ENCODE measurements at places on chromosomes 6 and 20.

GRCh38 chr20:58908221-58908620 is 55.7 kb downstream of the GNAS start:
- no peak for DNase-seq

DNA sequence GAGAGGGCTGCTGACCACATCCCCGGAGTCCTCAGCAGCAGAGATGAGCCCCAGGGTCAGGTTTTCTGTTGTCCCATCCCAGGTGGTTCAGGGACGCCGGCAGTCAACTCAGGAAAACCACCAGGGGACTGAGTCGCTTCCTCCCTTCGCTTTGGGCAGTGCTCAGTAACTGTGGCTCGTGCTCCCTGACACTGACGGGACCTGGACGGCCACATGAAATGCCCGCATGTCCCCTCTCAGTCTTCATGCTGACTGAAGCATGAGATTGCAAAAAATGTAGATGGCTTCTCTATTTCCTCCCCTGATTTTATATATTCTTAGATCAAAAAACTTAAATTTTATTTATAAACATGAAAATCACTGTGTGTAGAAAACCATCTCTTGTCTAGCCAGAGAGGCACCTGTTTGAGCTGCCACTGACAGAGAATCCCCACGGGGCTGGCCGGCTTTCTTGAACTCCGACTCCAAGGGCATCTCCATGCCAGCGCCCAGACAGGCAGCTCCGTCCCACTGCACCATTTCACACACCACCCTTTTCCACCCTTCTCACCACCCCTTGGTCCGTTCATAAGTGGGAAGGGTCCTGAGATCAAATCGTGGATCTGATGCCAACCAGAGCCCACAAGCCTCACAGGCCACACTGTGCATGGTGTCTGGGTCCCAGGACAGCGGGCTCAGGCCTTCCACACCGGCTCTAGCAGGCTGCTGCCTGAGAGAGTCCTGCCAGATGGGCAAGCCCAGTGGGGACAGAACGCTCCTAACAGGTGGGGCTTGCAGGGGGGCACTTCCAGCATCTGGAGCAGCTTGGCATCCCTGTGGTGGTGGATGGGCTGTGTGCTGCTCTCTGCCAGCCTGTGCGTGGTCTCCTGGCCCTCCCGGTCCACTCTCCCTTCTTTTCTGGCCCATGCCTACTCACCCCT is 98.2 kb downstream of the SMOC2 start:
- DNase-seq = no peak

GRCh38 chr6:16764188-16764950 is 3.1 kb upstream of the ATXN1 start:
- DNase-seq = no peak

DNA sequence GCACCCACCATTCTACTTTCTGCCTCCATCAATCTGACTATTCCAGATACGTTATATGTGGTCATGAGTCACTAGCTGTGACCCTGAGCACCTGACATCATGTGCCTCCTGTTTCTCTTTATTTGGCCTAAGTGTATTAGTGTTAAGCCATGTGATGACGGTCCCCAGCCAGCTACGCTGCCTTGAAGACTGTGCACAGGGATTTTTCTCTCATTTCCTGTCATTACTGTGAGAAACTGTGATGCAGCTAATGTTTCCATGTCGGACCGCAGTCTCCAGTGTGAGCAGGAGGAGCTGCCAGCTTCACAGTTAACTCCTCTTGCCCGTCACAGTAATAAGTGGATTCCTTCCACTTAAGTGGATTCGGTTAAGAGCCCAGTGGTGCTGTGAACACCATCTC is 9.9 kb upstream of the SPATS1 start:
- no peak for DNase-seq

DNA sequence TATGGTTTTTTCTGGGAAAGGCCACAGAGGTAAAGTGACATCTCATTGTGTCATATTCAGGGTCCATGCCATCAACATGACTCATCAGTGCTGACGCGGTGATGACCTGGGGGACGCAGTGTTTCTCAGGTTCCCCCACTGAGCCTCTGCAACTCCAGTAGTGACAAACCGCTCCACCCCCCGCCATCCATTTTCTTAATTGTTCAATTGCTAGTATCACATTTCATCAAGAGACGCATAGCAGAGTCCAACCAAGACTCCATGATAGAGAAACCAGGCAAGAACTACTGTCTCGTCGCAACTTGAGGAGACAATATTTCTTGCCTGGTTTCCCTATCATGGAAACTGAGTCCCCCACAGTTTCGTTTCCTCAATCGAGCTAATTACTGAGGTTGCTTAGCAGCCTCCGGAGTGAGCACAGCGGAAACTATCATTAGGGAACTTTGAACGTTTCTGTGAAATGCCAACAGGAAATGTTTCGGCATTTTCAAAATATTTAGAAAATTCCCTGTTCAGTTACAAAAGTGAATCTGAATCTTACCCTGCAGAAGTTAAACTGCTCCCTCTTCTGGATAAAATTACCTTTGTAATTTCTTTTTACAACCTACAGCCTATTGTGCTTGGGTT is 12.2 kb upstream of the SERPINB1 start:
- peak; percentile 54 for DNase-seq

GRCh38 chr6:7267466-7268091 is 45.4 kb downstream of the SSR1 start:
- DNase-seq = no peak

DNA sequence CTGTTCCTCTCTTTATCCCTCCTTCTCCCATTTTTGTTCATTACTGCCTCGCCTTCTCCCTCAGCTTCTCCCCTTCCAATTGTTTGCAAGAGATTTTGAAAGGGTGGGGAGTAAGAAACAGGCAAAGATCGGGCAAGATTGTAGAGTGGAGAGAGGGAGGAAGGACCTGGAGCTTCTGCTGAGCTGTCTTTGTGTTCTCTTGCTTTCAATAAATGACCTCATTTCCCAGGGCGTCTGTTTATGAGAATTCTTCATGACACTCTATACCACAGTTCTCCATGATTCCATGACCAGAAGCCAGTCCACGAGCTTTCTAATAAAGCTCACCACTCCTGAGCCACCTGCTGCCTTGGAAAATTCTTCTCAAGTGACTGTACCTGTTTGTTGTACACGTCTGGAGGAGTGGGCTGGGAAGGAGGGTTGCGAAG is 50.0 kb upstream of the PLEKHG1 start:
- DNase-seq = no peak

- no peak for DNase-seq
Observed at GRCh38 chr6:53014744-53015143, 19.7 kb upstream of the GSTA4 start.

DNA sequence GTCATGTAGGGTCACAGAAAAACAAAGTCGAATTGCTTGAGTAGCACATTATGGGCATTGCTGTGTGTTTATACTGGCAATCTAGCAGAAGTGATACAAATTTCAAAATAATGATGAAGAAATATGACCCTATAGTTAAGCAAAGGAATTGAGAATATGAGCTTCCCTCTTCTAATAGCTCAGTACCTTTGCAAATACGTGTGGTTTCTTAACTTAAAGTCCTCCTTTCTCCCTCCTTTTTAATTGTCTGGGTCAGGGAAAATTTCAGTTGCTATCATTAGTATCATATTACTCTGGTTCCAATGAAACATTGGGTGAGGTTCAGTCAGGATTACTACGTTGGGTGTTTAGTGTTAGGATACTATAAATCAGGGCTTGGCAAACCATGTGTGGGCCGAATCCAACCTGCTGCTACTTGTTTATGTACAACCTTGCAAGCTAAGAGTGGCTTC is 166.8 kb upstream of the CARMIL1 start:
- no peak for DNase-seq

DNA sequence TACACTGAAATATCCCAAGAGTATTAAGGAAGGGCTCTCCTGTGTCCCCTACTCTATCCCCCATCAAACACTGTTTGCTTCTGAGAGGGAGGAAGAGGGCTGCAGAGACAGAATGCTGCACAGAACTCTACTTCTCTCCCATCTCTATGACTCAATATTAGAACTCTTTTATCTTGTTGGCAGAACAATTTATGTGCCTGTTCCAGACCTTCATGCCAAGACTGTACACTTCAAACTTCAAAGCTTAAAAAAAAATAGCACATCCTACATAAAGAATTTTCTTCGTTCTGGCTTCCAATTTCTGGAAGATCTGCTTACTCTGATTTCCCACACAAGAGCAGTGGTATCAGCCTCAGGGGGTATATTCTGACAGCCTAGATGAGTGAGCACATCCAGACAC is 19.6 kb upstream of the GPR63 start:
- DNase-seq = no peak

- DNase-seq = no peak
Observed at GRCh38 chr6:27143474-27144026, 104.0 kb upstream of the PRSS16 start.

DNA sequence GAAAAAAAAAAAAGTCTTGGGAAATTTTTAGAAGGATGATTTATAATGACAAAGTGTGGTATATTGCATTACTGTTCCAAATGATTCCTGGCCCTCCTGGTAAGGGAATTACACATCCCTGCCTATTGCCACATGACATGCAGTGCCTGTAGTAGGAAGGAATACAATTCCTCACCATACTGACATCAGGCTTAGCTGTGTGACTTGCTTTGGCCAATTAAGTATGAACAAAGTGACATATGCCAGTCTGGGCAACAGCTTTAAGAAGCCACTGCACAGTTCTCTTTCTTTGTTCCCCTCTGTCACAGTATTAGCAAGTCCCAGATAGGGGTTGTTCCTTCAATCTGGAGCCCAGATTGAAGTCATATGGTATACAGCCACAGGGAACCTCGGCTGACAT is 100.5 kb downstream of the KIF13A start:
- DNase-seq = no peak

DNA sequence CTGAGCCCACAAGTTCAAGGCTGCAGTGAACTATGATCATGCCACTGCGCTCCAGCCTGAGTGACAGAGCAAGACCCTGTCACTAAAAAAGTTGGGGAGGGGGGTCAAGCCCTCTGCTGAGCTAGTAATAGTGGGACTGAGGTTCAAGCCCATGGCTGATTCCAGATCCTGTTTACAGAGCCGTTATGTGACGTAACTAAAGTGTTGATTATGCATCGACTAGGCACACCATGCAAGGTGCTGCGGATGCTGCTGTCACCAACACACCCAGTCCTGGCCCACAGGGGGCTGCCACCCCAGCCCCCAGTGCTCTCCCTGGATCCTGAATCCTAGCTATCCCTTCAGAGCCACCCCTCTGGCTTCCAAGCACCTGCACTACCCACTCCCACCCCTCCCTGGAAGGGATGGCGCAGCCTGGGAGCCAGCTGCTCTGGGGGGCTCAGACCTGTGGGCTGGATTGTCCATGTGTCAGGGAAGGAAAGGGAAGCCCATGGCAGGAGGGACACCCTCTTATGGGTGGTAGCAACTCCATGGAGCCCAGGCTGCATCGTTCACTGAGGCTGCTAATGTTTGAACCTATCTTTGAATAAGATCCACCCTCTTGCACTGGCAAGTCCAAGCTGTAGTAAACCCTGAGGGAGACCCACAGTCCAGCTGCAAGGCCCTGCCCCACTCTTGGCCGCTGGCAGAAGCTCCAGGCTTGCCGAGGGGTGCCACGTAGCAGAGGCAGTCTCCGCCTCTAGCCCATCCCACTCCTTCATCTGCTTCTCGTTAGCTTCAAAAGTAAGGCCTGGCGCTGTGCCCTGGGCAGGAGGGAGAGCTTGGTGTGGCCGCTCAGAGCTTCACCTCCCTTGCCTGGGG is 95.0 kb downstream of the SNX5 start:
- DNase-seq = no peak

DNA sequence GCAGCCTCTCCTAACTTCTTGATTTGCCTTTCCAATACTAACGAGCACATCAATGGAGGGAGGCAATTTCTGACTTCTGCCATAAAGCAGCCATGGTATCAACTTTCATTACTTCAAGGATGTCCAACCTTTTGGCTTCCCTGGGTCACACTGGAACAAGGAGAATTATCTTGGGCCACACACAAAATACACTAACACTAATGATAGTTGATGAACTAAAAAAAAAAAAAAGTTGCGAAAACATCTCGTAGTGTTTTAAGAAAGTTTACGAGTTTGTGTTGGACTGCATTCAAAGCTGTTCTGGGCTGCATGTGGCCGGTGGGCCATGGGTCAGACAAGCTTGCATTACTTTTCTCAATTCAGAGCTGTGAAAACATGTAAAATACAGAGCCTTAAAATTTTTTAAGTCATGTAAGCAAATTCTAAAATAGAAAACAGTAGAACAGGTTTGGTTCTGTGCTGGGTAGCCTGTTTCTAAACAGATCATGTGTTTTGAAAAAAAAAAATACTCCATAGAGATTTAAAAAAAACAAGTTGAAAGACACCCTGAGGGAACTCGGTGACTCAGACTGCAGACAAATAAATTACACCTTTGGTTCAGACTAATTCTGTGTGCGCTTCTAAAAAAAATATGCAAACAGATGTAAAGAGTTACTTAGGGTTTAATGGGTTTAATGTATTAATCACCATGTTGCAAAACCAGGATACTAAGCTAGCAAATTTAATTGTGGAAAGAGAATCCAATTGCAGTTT is 43.6 kb upstream of the SLC22A23 start:
- no peak for DNase-seq

- DNase-seq = no peak
Observed at GRCh38 chr6:135311446-135312200, 130.5 kb downstream of the MYB start.

- no peak for DNase-seq
Observed at GRCh38 chr6:152976749-152977148, 6.1 kb downstream of the FBXO5 start.

GRCh38 chr6:56490993-56491392 is 151.7 kb downstream of the DST start:
- no peak for DNase-seq

GRCh38 chr6:143976806-143977349 is 31.2 kb downstream of the PLAGL1 start:
- DNase-seq = no peak

DNA sequence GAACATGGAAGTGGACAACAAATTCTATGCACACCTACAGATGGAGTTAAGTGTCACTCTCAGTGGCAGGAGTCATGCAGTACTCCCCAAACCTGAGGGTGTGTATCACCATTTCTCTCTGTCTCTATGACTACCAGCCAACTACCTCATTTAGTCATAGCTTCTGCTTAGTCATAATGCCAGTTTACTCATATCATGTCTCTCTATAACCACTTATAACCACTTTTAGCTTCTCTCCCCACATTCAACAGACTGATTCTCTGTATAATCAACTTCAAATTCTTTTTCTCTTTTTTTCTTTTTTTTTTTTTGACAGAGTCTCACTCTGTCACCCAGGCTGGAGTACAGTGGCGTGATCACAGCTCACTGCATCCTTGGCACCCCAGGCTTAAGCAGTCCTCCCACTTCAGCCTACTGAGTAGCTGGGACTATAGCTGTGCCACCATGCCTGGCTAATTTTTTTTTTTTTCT is 13.8 kb upstream of the GTF3C6 start:
- DNase-seq = no peak

GRCh38 chr20:31548820-31549512 is 34.7 kb downstream of the HM13 start:
- no peak for DNase-seq

- no peak for DNase-seq
Observed at GRCh38 chr6:19991176-19991575, 154.0 kb downstream of the ID4 start.

- DNase-seq = no peak
Observed at GRCh38 chr6:157410045-157410444, 29.1 kb downstream of the ZDHHC14 start.

GRCh38 chr6:2884804-2885203 is 18.3 kb downstream of the SERPINB9 start:
- no peak for DNase-seq
